Epithelial cell of esophagus (primary cell): ENCODE measurements at places on chromosomes 11 and 22.

- DNase-seq = no peak
Observed at GRCh38 chr22:42072606-42073330, 1.3 kb upstream of the PHETA2 start.

DNA sequence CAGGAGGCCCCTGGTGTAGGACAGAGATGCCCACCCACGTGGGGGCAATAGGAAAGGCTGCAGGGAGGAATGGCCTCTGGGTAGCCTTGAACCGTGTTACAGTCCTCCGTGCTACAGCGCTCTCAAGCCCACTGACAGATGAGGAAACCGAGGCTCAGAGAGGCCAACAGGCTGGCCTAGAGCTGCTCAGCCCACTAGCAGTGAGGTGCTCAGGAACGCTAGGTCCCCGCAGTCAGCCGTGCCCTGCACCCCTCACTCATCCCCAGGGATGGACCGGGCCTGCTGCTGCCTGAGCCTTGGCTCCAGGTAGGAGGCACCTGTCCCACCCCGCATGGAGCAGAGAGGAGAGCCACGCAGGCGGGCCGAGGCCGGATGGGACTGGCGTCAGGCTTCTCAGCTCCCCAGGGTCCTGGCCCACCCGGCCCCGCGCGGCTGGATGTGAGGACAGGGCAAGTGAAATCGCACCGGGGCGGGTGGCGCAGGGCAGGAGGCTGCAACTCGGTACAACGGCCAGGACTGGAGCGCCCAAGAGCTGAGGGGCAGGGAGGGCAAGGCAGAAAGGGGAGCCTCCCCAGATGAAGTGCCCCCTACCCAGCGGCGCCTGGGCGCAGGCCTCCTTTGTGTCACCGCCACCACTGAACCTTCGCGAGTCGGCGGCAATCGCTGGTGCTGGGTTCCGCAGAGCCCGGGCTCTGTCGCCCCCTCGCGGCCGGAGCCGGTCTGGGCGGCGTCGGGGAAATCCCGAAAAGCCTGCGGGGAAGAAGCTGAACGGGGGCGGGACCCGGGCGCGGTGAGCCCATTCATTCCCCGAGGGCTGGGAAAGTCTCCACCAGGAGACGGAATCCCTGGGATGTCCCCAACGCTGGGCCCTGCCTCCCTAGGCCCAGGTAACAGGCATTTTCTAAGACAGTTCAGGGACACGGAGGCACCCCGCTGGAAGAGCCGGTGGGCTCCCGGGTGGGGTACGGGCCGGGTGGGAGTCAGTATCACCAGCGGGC lies 8.4 kb upstream of the SLC2A11 start:
- DNase-seq = peak; percentile 73

DNA sequence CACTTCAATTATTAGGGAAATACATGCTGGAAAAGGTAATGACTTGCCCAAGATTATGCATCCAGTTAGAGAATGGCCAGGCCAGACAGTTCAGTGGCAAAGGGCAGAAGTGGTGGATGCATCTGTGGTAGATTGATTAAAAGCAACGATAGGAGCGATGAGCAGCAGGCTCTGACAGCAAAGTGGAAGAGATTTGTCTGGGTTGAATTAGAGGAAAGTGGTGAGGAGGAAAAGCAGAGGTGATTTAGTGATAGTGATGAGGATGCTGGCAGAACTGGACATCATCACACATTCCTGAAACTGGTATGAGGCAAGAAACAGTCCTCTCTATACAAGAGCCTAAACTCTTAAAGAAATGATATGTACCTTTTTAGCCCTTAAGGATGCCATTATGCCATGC lies 12.5 kb downstream of the HSD17B12 start:
- DNase-seq = no peak

DNA sequence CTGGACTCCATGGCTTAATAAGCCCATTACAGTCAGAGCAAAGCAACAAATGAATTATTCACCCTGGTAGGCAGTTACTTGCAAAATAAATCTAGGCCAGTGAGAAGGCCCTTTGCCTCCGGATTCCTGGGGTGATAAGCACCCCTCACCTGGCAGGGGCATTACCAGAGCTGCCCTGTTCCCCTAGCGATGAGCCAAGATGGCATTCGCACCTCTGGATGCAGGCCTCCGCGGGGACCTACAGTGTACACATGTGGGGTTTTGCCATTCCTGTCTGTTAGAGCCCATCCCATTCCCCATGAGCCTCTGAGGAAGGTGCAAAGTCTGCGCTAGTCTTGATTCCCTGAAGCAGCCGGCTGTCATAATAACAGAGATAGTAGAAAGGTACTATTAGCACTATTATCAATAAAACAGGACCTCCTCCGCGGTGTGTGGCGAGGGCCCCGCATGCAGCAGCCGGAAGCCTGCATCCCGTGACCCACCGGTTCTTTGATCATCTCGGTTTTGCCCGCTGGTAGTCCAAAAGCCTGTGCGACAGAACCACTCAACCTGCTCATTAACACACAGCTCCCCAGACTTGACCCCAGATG lies 344.3 kb downstream of the BRD1 start:
- DNase-seq = no peak

GRCh38 chr11:95829580-95830259 lies 39.4 kb downstream of the CEP57 start:
- peak; percentile 44 for DNase-seq
